ENCODE measurements at places on chromosomes 5 and 9.
A peak's percentile ranks its signal among the peaks of the same experiment; 100 is the strongest.

DNA sequence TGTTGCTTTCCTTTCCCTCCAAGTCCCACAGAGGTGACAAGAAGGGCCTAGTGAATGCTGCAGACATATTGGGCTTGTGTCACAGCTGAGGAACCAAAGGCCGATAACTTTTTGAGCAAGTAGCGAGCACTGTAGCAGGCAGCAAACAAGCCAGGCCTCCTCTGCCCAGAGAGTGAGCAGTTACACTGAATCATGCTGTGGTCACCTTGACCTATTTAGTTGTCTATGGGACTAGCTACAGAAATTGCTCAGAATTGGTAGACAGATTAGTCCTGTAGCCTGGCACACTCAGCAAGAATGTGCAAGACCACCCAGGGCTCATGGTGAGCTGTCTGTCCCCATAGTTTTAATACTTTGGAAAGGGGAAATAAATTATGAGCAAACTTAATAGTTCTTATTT lies 25.2 kb downstream of the ZCCHC9 start:
- DNase-seq, result no peak

GRCh38 chr5:41869151-41869723 lies 988 bp downstream of the OXCT1 start:
- peak; percentile 60 for DNase-seq

DNA sequence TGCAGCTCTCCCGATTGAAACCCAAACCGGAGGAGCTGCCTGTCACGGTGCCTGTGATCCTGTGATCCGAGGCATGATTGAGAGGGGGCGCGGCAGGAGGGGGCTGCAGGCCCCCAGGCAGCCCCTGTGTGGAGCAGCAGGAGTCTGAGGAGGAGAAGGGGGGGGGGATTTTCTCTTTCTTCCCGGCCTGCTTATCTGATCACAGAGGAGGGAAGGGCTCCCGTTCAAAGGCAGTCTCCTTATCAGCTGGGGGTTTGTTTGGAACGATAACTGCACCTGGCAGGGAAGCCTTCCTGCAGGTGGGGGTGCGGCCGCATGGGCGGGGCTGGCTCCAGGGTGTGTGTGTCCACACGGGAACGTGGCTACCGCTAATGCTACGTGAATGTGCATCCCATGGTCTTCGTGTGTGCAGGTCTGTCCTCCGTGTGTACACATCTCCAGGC lies 38.4 kb downstream of the LMX1B start:
- no peak for DNase-seq

- DNase-seq, result no peak
These were observed 42.2 kb downstream of the LEAP2 start for GRCh38 chr5:132915681-132916080.

DNA sequence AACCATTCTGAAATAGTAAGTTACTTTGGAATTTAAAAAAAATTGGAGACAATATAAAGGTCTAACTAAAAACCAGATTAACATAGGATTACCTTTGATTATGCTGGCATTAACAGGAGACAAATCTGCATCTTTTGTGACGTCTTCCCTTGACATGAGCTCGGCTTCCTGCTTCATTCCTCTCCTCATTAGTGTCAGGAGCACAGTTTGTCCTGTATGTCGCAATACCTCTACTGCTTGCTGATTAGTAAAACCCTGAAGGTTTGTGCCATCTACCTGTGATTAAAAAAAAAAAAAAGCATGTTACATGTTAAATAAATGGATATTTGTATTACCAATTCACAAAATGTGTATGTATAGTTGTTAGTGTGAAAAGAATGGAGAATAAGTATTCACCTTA lies 73.7 kb downstream of the MPDZ start:
- no peak for DNase-seq

- no peak for DNase-seq
These were observed 135.0 kb downstream of the MVB12B start for GRCh38 chr9:126461608-126462007.

DNA sequence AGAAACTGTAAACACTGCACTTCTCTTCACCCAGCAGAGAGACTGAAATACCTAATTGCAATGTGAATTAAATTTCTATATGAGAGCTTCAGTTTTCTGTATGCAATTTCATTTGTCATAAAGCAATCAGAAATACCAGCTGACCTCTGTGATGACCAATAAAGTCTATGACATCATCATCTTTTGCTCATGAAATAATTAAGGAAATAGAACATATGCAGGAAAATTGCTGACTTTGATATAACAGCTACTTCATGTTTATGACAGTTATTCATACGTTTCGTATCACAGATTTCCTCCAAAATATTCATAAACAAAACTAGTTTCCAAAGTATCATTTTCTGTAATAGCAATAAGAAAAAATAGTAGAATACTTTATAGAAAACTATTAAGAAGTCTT lies 652.3 kb downstream of the SLCO4C1 start:
- DNase-seq, result no peak

GRCh38 chr9:93588641-93589609 lies 12.5 kb downstream of the PHF2 start:
- no peak for DNase-seq

DNA sequence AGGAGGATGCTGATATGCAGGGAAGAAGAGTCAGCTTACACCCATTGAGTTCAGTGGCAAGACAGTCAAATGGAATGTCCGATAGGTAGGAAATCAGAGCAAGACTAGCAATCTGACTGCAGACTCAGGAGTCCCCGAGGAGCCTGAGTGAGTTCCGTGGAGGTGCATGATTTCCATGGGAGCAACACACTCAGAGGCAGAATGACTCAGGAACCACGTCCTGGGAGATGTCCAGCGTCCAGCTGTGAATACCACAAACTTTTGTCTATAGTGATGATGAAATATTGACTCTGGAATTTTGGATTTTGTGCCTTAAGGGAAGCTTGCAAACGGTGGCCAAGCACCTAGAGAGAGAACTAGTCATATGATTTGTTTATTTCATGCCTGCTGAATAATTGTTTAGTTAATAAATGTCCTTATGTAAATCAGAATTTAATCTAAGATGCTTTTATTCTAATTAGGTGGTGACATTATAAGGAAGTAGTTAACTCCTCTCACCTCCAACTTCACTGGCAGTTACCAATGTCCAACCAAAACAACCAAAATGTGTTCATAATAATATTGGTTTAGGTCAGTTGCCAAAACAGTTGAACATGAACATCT lies 100.4 kb downstream of the PDE4D start:
- DNase-seq, result no peak

DNA sequence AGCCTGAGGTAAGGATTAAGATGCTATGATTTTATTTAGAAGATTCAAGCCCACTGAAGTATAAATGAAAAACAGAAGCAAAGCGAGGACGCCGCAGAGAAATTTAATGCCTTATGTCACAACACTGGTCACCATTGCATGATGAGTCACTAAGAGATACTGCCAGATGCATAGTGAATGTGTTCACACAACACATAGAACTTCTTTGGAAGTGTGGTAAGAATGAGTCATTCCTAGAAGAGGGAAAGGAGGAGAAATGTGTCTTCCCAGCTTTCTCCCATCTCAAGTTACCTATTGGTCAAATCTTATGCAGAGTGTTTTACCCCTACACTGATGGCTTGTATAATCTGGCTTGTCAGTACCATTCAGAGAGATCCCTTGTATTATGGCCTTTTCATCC lies 465.3 kb upstream of the ARRDC3 start:
- no peak for DNase-seq

DNA sequence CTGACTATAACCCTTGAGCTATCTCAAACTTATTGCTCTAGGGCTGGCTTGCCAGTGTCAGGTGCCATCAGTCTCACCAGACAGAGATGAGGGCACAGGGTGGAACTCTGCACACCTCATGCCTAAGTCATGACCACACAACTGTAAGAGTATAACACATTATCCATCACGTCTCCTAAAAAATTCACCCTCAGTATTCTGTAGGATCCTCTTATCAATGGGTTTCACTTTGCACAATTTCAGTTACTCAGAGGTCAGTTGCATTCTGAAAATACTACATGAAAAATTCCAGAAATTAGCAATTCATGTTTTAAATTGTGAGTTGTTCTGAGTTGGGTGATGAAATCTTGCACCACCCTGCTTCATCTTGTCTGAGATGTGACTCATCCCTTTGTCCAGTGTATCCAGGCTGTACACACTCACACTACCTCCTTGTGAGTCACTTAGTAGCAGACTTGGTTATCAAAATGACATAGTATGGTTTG lies 690.9 kb upstream of the CDH18 start:
- no peak for DNase-seq

DNA sequence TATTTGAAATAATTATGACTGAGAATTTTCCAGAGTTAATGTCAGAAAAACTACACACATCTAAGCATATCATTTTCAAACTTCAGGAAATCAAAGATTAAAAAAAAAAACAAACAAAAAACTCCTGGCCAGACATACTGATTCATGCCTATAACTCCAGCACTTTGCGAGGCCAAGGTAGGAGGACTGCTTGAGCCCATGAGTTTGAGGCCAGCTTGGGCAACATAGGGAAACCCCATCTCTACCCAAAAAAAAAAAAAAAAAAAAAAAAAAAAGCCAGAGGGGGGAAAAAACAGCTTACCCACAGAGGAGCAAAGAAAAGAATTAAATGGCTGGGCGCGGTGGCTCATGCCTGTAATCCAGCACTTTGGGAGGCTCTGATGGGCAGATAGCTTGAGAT lies 22.4 kb downstream of the EFCAB9 start:
- DNase-seq, result no peak

DNA sequence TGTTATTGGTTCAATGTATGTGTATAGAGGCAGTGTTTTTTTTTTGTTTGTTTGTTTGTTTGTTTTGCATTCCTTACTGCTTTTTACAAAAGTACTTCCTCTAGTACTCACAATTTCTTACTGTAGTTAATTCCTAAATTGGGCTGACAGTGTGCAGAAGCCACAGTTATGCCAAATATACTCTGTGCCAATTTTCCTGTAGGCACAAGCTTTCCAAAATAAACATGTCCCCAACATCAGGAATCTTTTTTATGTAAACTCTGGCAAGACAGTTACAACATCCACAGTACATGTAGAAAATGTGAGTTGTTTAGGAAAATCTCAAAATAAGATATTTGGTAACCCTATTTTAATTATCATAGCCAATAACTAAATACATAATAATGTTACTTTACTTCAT lies 161.6 kb upstream of the TSLP start:
- no peak for DNase-seq

GRCh38 chr9:136623842-136624183 lies 38.9 kb upstream of the EGFL7 start:
- no peak for DNase-seq

DNA sequence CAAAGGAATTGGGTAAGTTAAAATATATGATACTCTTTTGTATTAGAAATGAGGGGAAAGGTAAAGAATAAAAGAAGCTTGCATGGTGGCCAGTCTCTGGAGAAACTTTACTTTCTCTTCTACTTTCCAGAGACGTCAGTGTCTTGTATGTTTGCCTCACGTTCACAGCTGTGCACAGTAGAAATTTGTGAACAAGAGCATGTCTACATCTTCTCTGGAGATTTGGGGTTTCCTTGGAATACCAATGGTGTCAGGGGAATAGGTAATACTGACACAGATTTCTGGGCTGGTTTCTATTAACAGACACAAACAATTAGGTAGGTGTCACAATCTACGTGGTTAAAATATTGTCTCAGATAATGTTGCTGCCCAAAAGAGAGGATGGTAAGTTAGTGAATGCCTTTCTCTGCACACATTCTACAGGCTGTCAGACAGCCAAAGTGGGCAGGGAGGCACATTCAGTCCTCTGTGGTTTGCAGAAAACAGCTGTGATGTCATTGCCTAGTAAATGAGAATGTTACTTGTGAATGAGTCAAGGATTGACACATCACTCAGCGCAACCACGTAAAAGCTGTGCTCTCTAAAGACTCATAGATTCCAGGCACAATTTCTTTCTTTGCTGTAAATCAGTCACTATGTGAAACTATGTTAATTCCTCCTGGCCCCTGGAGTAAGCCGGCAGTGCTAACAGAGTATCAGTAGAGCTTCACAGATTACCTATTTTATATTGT lies 397.1 kb downstream of the MAN2A1 start:
- DNase-seq, result no peak

- DNase-seq, result no peak
These were observed 102.1 kb downstream of the TMEM174 start for GRCh38 chr5:73274881-73275663.

DNA sequence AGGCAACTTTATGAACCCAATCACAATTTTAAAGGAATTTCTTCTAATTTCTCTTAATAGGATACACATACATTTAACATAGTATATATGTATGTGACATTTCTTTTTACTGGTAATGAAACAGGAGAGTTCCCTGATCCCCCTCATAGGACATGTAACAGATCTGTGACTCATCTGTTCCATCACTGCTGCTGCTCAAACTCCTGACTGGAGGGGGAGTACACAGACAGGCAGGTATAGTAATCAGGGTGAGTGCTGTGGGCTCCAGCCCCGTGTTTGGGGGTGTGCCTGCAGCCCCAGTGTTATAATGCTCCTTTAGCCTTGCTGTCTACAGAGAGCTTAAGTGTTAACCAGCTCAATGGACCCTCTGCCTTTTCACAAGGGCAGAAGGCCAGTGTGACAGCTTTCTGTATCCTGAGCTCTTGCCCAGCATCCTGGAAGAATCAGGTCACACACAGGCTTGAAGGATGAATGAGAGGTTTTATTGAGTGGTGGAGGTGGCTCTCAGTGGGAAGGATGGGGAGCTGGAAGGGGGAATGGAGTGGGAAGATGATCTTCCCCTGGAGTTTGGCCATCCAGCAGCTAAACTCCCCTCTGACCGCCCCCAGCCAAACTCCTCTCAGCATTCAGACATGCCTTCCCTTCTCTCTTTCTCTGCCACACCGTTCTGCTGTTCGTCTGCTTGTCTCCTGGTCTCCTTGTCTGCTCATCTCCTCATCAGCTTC lies 161.3 kb downstream of the ZNF608 start:
- DNase-seq, result no peak

DNA sequence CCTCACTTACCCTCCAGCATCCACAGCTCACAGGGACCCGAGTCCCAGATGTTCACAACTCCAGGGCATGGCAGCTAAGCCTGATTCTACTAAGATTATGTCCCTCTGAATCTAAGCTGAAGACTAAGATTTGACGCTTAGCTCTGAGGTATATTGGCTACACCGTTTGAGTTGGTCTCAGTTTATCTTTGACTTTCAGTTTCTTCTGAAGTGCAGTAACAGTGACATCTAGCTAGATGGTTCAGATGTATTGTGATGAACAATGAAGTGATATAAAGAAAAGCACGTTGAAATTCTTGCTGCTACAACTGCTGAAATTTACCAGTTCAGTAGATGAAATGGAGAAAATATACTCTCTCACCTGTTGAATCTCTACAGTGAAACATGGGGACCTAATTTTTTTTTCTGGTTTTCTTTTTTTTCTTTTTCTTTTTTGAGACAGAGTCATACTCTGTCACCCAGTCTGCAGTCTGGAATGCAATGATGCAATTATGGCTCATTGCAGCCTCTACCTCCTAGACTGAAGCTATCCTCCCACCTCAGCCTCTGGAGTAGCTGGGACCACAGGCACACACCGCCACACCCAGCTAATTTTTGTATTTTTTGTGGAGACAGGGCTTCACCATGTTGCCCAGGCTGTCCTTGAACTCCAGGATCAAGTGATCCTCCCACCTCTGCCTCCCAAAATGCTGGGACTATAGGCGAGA lies 15.7 kb downstream of the RFK start:
- DNase-seq, result no peak

DNA sequence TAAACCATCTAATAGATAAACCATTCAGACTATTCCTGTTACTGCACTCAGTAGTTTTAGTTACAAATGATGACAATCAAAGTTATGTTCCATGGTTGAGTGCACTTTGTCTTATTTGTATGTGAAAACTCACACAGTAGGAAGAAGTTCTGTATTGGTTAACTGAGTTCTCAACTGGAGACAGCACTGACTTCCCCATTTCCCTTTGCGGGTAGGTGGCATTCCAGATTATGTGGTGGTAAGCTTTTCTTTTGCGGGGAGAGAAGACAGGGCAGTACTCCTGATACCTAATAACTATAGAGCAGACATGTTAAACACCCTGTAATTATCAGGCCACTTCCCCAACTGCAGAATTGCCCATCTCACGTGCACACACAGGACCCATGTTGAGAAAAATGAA lies 24.4 kb downstream of the TARS1 start:
- no peak for DNase-seq
